Fibroblast of the aortic adventitia (primary cell): ENCODE measurements at places on chromosomes 11 and 22. TPM values are rescaled to one million over a fixed set of nuclear protein-coding genes. Genes with fewer than 3 reads are reported as not detected.

Gene ST14
- total RNA-seq = 0.09 TPM in 1 of 2 replicates, not detected in the other

Gene OR56A1
- total RNA-seq = under 0.01 TPM in 1 of 2 replicates, not detected in the other

Gene GGTLC2
- not detected in 2 replicates for total RNA-seq

Gene KRTAP5-2
- total RNA-seq = not detected in 2 replicates

Gene TMEM80
- total RNA-seq = 3.6 and 9.4 TPM in 2 replicates

Gene KCNK7
- total RNA-seq = 0.09 and 0.65 TPM in 2 replicates

DNA sequence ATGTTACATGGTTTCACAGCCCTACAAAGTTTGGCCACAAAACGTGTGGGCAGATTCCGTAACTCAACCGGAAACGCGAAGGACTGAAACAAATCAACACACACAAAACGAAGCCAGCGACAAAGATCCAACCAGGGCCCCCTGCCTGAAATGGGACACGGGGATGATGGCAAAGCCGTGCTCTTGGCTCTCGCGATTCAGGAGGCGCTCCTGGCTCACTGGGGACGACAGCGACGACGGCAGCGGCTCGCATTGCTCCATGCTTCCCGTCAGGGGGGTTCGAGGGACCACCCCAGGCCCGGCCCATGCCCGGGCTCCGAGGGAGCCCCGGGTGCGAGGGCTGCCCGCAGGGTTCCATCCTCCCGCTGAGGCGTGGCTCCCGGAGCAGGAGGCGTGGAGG, 4786.8 kb upstream of the OR11H1 start:
- DNase-seq = no peak

GRCh38 chr11:118146554-118146953, 6.1 kb downstream of the SCN4B start:
- DNase-seq = no peak

DNA sequence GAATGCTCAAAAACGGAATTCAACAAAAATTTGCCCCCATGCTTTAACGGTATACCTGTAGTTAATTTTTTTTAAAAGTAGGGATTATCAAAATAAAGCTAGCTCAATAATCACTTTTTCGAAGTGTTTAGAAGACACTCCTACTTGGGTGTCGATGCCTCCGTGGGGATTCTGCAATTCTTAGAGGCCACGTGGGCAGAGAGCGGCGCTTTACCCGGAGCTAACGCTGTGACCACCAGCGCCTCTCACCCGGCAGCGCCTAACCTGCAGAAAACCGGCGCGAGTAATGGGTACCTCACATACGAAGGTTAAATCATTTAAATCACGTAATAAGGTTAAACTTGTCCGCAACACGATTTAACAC, 583 bp downstream of the TAF1D start:
- DNase-seq = peak; percentile 69

GRCh38 chr11:124898263-124898680, 607 bp upstream of the ROBO4 start:
- DNase-seq = peak; percentile 96

DNA sequence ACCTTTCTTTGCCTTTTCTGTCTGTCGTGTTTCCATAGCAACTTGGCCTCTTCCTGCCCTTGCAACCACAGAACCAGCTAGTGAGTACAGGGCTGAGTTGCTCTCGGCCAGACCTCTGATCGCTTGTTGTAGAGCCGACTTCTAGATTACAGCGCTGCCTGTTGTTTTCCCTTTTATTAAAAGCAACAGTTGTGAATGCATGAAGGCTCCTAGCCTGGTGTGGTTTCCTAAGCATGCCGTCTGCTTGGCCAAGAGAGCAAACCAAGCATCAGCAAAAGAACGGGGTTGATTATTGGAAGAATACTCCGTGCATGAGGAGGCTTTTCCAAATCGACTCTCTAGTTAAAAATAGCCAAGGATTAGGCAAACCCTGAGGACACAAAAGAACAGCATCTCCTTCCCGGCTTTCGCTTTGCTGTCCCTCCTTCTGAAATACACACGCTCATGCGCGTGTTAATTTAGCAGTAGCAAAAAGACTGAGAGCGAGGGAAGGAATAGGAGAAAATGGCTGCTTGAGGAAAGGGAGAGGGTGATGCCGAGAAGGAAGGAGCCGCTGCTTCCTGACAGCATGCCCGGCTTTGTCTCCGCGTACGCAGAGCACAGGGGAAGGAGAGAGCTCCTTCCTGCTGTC, 71.5 kb upstream of the TTC12 start:
- peak; percentile 57 for DNase-seq

DNA sequence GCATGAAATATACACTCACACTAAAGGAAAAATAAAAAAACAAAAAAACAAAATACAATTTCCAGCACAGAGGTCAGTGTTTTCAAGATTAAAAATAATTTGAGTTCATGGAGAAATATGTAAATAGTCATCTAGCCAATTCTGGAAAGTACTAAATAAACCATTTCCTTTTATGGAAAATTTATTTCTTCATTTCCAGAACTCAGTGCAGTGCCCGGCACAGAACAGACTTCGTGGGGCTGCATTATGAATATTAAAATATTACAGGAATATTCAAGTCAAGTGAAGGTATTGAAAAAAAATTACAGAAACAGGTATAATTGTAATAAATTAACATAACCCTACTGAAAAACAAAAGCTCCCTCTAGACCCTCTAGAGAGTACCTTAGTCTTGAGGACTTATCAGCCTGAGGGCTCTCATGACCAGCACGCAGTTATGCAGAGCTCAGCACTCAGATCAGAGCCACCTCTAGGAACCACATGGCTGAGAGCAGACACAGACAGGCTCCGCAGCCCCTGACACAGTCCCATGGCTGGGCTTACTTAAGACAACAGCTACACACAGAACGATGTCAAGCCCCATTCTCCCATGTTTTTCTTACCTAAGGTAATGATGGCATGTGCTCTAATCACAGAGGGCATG, 45.6 kb downstream of the NCAPD3 start:
- DNase-seq = no peak

- DNase-seq = no peak
These were observed 781 bp downstream of the NECTIN1 start for GRCh38 chr11:119728211-119728626.

- no peak for DNase-seq
These were observed 1.6 kb downstream of the LRRN4CL start for GRCh38 chr11:62687508-62688396.

- no peak for DNase-seq
These were observed 1.9 kb downstream of the SLC25A45 start for GRCh38 chr11:65380460-65381119.

DNA sequence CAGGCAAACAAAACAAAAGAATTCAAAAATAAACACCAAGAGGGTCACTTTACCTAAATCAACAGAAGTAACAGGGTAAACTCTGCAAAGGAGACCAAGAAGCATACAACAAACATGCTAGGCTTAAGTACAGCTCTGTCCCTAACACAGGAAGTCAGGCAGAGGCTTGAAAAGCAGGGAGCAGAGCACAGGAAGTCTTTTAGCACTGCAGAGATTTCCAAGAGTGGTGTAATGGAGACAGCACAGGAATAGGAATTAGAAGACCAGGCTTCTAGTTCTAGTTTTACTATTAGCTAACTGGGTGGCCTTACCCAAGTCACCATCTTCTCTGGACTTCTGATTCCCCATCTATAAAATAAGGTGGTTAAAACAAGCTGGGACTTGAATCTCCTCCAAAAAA, 1.9 kb downstream of the RBFOX2 start:
- peak; percentile 62 for DNase-seq

DNA sequence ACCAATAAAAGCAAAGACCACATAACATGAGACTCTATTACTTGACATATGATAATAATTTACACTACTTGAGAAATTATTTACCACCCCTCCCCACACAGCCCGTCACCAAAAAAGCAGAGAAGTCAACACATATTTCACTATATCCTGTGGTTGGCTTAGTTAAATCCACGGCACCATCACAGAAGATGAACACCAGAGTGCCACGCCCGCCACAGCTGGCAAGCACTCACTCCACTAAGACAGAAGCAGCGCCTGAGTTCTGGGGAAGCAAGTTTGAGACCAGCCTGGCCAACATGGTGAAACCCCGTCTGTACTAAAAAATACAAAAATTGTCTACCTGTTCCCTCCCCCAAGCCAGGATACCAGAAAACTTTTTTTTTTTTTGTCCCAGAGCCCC, 53.1 kb downstream of the PACSIN2 start:
- no peak for DNase-seq

- DNase-seq = no peak
These were observed 11.0 kb upstream of the RASL10A start for GRCh38 chr22:29326481-29326880.

- no peak for DNase-seq
These were observed 4.9 kb downstream of the MUC5AC start for GRCh38 chr11:1162491-1163311.

GRCh38 chr11:65219930-65220213, 38.1 kb downstream of the CAPN1 start:
- DNase-seq = peak; percentile 63

DNA sequence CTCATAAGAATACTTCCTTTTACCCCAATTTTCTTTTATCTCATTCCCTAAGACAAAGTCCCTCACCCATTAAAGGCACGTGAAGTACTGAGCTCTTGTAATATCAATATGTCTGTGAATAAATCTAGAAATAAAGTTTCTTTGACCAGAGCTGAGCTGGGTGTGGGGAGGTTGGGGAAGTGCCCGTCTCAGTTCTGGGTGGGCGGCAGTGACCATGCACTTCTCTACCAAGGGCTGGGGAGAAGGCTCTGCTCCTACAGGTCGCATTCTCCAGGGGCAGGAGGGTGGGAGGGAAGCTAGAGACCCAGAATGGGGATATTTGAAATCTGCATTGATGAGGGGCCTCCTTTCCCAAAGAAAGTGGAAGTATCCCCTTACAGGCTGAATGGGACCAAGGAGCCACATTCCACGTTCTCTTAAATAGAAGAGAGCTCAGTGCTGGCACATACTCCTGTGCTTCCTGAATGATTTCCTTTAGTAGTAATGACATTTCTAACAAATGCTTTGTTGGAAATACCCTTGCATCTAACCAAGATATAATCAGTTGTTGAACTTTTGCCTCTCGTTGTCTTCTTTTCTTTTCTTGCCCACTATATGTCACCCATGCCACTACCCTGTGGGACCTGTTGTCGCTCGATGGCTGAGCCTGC, 16.1 kb downstream of the RBX1 start:
- no peak for DNase-seq

- DNase-seq = no peak
These were observed 56.4 kb downstream of the RTL6 start for GRCh38 chr22:44441401-44442185.

GRCh38 chr11:92663539-92663938, 305.9 kb upstream of the MTNR1B start:
- DNase-seq = no peak

DNA sequence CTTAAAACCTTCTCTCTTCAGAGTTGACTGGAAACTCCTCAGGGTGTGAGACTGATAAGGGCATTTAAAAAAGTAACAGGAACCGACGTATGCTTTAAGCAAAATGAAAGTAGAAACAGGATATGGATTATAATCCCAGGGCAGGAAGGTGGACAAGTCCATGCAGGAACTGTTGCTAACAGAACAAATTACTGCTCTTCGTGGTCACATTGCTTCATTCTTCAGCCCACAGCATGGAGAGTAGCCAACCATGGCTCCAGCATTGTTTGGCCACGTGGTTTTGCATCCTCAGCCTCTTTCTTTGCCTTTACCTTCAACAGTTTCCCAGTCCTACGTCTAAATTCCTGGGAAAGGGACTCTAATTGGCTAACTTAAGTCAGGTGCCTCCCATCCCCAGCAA, 563.1 kb upstream of the ISX start:
- DNase-seq = no peak

- no peak for DNase-seq
These were observed 50.4 kb upstream of the A4GALT start for GRCh38 chr22:42770941-42771647.

- DNase-seq = no peak
These were observed 10.4 kb downstream of the P2RY2 start for GRCh38 chr11:73228268-73229134.

DNA sequence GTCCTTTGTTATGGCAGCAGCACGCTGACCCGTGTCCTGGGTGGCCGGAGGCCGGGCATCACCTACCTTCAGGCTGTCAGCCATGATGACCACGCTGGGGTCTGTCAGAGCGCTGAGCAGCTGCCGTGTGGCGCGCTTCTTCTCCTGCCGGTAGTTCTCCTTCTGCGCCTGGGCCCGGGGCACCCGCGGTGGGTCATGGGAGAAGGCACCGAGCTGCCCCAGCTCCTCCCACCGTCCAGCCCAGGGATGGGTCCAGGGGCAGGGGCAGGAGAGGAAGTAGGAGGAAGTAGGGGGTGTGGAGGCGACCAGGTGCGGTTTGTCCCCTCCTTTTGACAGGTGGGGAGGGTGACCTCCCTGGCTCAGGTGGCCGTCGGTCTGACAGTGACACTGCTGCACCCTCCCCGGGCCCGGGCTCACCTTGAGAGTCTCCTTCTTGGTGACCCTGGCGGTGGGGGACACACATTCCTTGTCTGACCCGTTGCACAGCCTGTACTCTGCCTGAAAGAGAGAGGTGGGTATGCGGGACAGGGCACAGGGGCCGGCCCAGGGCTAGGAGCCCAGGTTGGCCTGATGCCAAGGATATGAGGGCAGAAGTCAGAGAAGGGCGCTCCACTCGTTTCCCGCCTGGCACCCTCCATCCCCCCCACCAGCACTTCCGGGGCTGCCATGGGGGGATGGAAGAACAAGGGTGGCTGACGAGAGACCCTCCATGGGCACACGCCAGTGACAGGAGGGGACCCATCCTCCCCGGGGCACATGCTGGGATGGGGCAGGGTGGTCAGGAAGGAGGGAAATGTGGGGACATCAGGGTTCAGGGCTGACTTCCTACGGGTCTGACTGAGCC, 43.0 kb downstream of the OSBPL5 start:
- DNase-seq = no peak

DNA sequence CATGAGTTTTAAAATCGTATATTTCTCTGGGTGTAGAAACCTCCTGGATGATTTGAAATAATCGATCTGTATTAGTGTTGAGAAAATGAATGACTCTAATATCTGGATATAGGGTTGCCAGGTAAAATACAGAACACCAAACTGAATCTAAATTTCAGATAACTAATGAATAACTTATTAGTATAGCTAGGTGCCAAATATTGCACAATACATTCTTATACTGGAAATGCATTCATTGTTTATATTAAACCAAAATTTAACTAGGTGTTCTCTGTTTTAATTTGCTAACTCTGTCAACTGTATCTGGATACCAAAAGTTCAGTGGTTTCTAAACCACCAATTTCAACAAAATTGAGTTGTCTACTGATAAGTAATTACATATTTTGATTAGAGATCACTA, 2.5 kb upstream of the BIRC3 start:
- no peak for DNase-seq

- no peak for DNase-seq
These were observed 1.0 kb downstream of the ST14 start for GRCh38 chr11:130160498-130161155.
